ENCODE measurements at places on chromosomes 5 and 9. TPM values are rescaled to one million over a fixed set of nuclear protein-coding genes. Genes with fewer than 3 reads are reported as not detected.

OR1J2 gene
- not detected for total RNA-seq

ACSL6 gene
- not detected for total RNA-seq

CCDC152 gene
- total RNA-seq, result not detected

PCDHGA4 gene
- 0.08 TPM for total RNA-seq

IQGAP2 gene
- total RNA-seq, result 2.1 TPM

HEXB gene
- total RNA-seq, result 123 TPM

SLC28A3 gene
- total RNA-seq, result not detected

CDH12 gene
- not detected for total RNA-seq

PLPP7 gene
- not detected for total RNA-seq

RAB3C gene
- total RNA-seq, result not detected

All from A549 treated with GW870086 at 1 μM for 4 hours (cell line).